ENCODE measurements at places on chromosomes 7 and 10.

DNA sequence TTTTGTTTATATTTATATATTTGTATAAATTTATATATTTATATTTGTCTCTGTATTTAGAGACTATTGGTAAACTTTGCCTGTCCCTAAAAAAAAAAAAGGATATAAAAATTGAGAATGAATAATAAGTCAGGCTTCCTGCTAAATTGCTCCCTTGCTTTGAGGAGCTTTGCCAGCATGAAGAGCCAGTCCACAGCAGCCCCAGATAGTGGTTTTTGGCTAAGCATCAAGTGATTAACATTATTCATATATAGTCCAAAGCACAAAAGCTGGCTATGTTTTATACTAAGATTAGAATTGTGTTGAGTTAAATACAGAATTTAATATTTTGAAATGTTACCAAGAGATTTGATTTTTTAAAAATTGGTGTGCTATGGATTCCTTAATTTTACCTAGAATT lies 264.9 kb upstream of the FERD3L start:
- no peak for DNase-seq

DNA sequence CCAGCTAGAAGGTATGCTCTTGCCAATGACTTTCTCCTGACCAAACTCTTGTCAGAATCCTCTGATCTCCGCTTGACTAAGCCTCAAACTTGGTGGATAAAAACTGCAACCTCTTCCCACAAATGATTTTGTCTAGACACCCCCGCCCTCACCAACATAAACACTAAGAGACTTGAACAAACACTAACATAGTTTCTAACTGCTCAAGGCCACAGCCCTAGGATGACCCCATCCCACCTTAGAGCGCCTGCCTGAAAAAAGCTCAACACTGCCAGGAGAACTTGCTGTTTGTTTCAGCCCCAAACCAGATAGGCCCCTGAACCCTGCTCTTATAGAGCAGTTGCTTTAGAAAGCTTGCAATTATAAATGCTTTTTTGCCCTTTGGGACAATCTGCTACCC lies 71.8 kb downstream of the LRRN3 start:
- DNase-seq = no peak

- no peak for DNase-seq
Observed at GRCh38 chr10:76073524-76073923, 642.1 kb downstream of the LRMDA start.

DNA sequence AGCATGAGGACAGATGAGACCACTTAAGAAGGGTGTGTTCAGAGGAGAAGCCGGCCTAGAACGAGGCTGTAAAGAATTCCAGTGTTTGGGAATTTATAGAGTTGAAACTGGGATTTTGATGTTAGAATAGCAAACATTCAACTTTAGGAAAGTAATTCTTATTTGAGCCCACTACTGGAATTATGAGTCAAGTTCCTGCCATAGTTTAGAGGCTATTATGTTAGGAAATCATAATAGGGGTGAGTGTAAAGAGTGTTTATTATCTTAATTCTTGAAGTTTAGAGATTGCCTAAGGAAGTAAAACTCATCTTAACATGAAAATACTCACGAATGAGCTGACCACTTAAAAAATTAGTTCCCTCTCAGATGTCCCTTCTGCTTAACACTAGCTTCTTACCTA lies 2.1 kb downstream of the CBLL1 start:
- no peak for DNase-seq

DNA sequence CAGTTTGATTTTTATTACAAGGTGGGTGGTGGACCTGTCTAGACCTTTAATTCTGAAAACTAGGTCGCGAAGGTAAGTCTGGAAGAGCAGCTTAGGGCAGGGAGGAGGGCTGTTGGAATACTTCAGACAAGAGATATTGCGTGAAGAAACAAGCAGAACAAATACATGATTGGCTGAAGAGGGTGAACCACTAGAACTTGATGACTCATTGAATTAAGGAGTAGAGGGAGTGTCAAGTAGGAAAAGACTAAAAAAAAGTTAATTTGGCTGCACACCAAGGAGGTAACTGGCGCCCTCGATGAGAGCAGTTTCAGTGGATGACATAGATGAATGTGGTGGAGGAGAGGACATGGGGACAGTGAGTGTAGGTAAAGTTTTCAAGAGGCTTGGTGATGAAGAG lies 41.3 kb downstream of the WNT2 start:
- DNase-seq = no peak

DNA sequence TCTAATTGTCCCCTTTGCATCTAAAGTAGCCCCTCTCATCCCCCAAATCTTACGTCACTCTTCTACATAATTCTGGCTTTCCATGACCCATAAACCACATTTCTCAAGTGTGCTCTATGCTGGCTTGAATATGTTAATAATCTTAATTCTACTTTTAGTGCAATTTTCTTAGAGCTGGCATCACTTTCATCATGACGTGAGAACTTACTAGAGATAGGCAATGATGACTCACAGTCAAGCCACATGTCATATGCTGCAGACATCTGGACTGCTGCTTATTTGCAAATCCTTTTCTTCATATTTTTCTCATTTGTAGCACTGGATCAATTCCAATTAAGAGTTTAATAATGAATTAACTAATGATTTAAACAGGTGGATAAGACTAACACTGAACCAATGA lies 260.7 kb upstream of the PRKCQ start:
- DNase-seq = no peak

GRCh38 chr10:55746002-55746401 lies 615.1 kb downstream of the ZWINT start:
- DNase-seq = no peak

DNA sequence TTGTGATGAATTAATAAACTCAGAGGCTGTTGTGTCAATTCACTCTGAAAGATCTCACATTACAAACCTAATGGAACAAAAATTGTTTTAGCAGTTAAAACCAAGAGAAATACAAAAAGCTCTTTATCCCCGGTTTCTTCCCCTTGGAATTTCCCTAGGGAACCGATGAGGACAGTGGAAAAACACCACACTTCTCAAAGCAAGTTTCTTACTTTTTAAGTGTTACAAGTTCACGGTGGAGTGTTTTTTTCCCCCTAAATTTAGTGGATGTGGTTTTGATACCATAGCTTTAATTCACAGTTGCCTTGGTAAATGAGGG lies 10.3 kb downstream of the BAMBI start:
- DNase-seq = no peak

GRCh38 chr10:103470761-103471653 lies 8.0 kb downstream of the CALHM3 start:
- DNase-seq = peak; percentile 100

DNA sequence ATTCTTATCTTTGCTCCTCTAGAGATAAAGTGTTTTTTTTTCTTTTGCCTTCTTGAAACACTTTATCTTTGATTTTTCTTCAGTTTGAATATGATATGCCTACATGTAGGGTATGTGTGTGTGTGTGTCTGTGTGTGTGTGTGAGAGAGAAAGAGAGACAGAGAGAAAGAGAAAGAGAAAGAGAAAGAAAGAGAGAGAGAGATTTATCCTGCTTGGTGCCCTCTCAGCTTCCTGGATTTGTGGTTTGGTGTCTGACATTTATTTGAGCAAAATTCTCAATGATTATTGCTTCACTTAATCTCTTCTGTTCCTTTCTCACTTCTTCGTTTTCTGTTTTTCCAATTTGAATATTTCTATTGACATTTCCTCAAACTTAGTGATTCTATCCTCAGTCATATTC lies 60.3 kb downstream of the RAB18 start:
- DNase-seq = no peak

- DNase-seq = no peak
Observed at GRCh38 chr7:158587162-158588084, at the start of gene PTPRN2. Gene PTPRN2, minus strand, starts transcription at chr7:158587823.

- no peak for DNase-seq
Observed at GRCh38 chr7:12685550-12685949, 1.9 kb upstream of the ARL4A start.

GRCh38 chr7:36966039-36966438 lies 241.7 kb upstream of the AOAH start:
- no peak for DNase-seq

DNA sequence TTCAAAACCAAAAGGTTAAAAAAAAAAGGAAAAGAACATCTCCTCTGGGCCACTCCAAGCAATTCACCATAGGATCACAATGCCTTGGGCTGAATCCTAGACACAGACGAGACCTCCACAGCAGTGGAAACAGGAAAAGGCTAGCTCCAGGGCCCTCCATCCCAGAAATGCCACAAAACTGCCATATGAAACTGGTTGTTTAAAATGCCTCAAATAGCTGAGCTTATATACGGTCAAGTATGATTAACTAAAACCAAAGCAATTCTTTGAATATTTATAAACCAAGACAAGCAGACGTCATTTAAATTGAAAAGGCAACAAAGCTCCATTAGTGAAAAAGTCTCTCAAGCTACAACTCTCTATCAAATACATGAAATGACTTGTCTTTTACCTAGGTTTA lies 63.1 kb downstream of the DOCK4 start:
- no peak for DNase-seq

DNA sequence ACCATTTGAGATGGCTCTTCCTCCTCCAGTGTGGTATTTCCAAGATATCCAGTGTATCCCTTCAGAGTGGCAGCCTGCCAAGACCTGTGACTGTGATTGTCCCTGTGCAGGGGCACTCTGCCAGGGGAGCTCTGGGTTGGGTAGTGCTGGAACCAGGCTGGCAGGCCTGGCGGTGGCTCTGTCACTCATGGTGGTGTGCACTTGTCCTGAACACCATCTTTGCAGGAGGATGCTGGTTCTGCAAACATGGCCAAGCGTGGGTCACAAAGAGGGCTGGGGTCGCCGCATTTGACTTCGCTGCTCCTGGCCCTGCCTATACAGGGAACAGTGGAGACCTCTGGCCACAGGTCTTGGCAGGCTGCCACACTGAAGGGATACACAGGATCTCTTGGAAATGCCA lies 205.2 kb downstream of the PRPF18 start:
- no peak for DNase-seq

DNA sequence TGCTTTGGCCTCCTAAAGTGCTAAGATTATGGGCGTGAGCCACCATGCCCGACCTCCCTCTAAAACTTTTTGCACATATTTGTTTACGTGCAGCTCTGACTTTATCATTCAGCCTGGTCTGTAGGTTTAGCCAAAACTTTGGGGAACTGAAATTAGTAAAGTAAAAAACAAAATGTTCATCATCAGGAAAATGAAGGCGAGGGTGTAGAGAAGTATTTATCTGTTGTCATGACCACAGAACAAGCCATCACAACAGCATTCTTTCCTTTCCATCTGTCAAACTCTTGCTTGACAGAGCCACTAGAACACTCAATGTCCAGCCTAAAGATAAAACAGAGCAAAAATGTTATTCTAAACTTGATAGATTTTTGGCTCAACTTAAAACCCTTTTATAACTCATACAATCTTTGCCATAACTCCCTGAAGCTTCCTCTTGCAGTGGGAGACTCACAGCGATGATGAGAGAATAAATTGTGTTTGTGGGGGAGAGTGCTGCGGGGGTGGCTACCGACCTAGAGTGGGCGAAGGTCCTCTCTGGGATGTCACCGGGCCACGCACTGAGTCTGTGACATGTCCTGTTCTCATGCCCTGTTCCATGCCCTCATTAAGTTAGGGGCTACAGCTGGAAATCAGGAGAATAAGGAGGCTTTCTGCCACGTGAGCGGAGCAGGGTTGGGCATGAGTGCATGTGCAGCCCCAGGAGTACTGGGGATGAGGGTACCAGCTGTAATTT lies 58.6 kb upstream of the MKRN1 start:
- no peak for DNase-seq

GRCh38 chr7:117435475-117436043 lies 8.3 kb upstream of the ASZ1 start:
- no peak for DNase-seq

GRCh38 chr7:47040795-47041347 lies 541.0 kb downstream of the TNS3 start:
- DNase-seq = no peak

- no peak for DNase-seq
Observed at GRCh38 chr7:152937282-152937681, 177.7 kb downstream of the ACTR3B start.

- DNase-seq = peak; percentile 41
Observed at GRCh38 chr7:23100697-23101096, 4.9 kb upstream of the KLHL7 start.

GRCh38 chr10:22438711-22439110 lies 93.4 kb downstream of the SPAG6 start:
- no peak for DNase-seq

DNA sequence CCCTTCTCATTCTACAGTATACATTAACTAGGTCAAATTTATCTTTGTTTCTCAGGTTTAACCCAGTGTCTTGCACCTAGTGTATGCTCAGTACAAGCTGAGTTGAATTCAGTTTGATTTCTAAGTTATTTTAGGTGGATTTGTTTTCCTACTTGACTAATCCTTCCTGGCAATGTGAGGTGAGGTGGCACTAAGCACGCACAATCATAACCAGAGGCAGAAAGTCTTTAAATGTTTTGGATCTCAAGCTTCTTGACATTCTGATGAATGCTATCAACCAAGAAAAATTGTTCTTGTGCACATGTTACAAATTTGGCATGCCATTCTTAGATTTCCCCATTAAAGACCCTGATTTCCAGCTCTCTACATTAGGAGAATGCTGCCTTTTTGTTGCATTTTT lies 3.2 kb downstream of the BZW2 start:
- no peak for DNase-seq

DNA sequence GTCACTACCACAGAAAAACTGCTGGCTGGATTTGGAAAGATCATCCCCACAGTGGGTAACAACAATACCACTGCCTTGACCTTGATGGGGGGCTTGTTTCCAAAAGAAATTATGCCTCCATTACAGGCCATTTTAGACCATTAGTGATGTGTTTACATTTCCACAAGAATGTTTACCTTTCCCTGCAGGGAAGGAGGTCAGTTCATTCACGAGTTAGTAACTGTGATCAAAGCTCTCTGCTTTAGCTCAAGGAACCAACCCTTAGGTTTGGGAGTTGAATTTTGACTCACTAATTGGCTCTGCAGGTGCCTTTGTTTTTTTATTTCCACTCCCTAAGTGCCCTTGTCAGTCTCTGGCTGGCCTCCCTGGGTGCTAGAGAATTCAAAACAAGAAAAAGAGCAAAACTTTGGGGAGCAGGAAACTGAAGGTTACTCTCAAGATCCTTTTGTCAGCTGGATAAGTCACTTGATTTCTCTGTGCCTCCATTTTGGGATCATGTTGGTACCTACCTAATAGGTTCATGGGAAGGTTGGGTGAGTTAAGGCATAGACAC lies 41.1 kb upstream of the NUPR2 start:
- no peak for DNase-seq

GRCh38 chr7:51249187-51249945 lies 67.2 kb downstream of the COBL start:
- no peak for DNase-seq

GRCh38 chr10:129253865-129254179 lies 213.2 kb upstream of the MGMT start:
- no peak for DNase-seq

GRCh38 chr10:13365831-13366230 lies 17.7 kb upstream of the SEPHS1 start:
- no peak for DNase-seq

DNA sequence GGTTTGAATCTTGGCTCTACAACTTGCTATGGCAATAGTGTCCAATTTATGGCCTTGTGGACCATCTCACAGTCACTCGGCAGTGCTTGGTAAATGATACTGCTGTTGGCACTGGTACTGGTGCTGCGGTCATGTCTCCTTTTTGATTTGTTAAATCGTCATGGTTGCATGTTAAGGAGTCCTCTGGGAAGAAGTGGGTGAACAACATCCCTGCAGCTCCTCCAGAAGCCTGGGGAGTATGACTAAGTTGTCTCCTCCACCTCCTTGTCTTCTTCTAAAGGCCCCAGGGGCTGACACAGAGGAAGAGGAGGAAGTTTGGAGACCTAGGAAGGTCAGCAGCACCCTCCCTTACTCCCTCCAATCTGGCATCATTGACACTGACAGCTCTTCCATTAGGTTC lies 8.5 kb downstream of the ITPRIP start:
- no peak for DNase-seq

All from Kasumi-1 (cell line).